Urothelium cell line (cell line): ENCODE measurements at places on chromosomes 2 and 18.

DNA sequence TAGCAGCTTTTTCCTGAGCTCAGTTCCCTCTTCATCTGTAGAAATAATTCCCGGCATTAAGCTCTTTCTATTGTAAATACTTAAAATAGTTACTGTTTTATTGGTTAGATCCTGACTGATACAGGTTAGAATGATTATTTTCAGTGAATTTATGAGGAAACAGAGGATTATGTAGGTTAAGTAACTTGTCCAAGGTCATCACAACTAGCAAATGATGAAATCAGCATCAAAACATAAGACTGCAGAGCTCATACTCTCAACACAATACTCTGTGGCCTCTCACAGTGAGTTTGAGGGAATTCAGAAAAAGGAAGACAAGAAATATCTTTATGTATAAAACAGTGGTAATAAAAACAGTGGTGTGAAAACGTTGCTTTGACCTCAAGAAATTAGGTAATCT is 113.2 kb upstream of the DLX2 start:
- DNase-seq = no peak

- DNase-seq = peak; percentile 68
Observed at GRCh38 chr2:70516596-70516995, 37.0 kb downstream of the TGFA start.

DNA sequence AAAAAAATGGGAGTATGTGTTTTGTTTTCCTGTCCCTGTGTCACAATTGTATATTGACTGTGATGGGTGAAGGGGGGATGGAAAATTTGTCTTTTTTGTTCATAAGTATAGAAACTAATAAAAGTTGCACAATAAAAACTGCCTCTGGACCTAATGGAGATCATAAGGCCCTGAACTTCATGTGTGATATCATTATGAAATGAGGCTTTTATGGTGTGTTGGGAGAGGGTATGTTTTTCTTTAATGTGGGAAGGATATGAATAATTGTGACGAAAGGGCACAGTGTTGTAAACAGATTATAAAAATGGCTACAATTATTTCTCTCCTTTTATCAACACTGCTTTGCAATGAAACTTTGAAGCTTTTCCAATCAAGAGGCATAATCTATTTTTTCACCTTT is 1889.3 kb upstream of the CELF4 start:
- no peak for DNase-seq

DNA sequence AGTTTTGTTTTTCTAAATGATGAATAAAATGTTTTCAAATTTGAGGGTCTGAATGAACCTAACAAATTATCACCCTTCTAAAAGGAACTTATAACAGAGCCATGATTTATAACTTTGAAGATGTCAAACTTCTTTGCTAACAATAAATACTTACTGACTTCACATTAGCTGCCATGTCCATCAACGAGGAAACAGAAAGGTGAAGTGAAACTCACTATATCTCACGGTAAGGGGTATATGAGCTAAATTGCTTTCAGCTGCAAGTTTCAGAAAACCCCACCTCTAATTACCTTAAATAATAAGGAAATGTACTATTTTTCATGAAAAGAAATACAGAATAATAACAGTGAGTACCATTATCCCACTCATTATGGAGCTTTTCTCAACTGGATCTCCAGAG is 350.8 kb upstream of the NT5C1B start:
- DNase-seq = no peak

DNA sequence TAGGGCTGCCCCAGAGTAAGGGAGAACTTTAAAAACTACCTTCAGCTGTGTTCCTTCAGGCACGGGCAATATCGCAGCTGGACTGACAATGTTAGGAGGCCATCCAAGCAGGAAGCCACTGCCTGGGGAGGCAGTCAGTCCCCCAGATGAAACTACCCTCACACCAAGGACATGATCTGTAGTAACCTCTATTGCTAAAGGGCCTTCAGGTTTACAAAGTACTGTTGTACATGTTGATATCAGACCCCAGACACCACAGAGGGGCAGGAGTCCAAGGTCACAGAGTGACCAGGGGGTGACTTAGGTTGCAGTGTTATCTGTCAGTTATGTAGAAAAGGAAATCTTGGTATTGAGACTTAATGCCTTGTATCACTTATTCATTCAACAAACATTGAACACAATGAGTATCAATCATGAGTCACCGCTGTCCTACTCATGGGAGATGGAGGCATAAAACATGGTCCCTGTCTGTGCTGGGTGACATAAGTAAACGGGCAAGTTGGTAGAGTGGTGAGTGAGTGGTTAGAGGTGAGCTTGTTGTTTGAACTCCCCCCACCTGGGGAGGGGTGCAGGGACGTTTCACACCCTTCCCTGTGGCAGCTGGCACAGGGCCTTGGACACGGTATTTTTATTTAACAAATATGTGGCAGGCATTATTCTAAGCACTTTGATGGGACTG is 7.1 kb downstream of the CABLES1 start:
- DNase-seq = no peak

DNA sequence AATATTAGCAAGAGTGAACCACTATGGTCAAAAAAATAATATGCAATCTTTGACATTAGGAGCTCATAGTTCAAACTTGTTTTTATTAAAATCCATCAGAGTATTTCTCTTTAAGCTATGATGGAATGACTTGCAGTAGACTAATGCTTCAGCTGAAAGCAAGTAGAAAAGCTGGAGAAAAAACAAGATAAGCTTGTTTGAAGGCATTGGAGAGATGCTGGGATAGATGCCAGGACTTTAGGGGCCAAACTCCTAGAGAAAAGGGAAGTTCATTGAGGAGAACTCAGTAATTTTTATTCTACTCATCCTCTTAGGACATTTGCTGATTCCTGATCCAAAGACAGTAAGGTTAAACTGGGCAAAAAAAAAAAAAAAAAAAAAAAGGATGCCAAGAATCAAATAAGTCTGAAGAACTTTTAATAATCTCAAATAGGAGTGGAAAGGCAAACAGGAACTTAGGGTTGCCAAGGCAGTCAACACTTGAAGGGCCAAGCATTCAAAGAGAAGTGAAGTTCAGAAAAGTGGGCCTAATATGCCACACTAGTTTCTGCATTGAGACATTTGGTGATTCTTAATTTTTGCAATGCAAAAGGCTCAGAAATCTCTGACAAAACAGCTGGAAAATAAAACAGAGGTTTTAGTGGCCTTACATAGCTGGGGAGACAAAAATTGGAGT is 19.7 kb upstream of the AFF3 start:
- no peak for DNase-seq

DNA sequence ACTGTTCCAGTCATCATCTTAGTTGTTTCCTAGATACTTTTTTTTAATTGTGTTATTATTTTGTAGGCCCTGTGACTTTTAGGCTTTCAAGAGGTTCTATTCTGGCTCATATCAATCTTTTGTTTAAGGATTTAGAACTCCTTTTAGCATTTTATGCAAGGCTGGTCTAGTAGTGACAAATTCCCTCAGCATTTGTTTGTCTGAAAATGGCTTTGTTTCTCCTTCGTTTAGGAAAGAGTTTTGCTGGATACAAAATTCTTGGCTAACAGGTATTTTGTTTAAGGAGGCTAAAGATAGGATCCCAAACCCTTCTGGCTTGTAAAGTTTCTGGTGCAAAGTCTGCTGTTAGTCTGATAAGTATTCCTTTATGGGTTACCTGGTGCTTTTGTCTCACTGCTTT is 116.6 kb upstream of the SLC66A3 start:
- DNase-seq = no peak

DNA sequence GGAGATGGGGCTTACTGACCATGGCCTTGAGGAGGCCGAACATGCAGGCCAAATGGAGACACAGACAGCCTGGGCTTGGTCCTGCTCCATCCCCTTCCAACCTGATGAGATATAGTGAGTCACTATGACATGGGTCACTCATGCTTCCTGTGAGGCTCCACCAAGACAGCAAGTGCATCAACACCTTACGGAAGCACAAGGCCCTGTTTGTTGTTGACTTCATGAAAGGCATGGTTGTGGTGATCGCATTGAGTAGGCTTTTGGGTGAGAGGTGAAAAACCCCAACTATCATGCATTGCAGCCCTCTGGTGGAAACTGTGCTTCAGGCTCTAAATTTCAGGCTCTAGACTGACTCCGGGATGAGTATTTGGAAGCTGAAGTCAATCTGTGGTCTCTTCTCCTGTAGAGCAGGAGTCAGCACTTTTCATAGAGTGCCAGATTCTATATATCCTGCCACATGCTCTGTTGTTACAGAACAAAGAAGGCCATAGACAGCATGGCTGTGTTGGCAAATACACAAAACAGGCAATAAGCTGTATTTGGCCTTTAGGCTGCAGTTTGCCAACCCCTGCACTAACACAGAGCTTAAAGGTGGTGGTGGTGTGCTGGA is 10.1 kb downstream of the IL37 start:
- DNase-seq = peak; percentile 48

DNA sequence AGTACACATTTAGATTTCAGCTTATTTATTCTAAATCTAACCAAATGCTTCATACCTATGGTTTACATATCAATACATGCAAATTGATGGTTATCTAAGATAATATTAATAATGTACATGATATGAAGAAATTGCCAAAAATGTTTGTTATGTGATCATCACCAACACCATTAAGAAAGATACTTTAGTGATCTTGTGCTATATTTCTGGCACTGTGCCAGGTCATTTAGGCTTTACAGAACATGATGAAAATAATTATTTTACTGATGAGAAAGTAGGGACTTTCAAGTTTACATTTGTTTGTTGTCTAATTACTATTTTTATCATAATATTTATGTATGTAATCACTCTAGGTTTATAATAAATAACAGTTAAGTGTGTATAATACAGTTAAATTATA is 158.3 kb downstream of the GULP1 start:
- DNase-seq = no peak

GRCh38 chr2:75454241-75454620 is 106.5 kb downstream of the EVA1A start:
- DNase-seq = no peak

DNA sequence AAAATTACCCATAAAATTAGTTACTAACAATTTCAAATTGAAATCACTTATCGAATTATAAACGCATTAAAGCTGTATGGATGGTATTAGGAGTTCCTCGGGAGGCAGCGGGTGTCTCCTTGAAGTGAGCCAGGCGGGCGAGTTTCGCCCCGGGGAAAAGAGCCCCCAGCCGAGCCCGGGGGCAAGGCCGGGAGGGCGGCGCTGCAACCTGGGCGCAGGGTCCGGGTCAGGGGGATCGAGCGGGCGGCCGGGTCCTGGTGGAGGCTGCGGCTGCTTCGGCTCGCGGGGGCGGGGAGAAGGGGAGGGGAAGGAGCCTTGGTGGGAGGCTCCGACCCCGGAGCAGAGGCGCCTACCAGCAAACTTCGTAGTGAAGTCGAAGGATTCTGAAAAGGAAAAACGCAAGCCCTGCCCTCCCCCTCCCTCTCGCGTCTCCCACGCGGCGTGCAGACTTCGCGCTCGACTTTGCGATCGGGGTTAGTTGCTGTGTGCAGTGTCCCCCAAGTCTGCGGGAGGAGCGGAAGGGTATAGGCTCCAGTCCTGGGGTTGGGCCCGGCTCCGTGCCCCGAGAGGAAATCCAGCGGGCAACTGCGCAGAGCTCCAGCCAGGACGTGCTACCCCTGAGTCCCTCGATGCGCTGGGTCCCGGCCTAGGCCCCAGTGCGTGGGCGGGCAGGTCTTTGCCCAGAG is 140.8 kb downstream of the MEIS1 start:
- DNase-seq = peak; percentile 40

GRCh38 chr2:215695861-215696260 is 260.0 kb upstream of the FN1 start:
- no peak for DNase-seq

DNA sequence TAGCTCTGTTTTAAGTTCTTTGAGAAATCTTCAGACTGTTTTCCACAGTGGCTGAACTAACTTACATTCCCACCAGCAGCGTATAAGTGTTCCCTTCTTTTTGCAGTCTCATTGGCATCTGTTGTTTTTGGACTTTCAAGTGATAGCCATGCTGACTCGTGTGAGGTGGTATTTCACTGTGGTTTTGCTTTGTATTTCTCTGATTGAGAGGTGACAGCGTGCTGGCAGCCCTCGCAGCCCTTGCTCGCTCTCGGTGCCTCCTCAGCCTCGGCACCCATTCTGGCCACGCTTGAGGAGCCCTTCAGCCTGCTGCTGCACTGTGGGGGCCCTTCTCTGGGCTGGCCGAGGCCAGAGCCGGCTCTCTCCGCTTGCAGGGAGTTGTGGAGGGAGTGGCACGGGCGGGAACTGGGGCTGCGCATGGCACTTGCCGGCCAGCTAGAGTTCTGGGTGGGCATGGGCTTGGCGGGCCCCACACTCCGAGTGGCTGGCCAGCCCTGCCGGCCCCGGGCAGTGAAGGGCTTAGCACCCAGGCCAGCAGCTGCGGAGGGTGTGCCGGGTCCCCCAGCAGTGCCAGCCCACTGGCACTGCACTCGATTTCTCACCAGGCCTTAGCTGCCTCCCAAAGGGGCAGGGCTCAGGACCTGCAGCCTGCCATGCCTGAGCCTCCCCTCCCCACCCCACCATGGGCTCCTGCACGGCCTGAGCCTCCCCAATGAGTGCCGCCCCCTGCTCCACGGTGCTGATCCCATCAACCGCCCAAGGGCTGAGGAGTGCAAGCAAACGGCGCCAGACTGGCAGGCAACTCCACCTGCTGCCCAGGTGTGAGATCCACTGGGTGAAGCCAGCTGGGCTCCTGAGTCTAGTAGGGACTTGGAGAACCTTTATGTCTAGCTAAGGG is 151.8 kb downstream of the IRS1 start:
- DNase-seq = no peak

- no peak for DNase-seq
Observed at GRCh38 chr18:26685438-26686157, 137.2 kb upstream of the KCTD1 start.

DNA sequence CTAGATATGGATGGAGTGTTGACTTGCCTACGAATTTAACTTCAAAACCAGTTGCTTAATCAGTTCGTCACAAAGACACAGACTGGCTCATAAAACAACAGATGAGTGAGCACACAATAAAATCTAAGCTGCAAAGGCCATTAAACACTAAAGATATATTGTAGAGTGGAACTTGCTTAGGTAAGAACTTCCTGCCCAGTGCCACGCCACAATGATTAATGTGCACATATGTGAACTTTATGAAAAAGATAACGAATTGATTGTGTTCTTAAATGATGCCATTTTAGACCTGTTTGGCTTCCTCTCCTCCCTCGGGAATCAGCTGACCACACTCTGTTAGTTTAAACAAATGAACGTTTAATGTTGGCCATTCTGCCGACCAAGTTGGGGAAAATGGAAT is 2031.3 kb upstream of the CELF4 start:
- DNase-seq = no peak

DNA sequence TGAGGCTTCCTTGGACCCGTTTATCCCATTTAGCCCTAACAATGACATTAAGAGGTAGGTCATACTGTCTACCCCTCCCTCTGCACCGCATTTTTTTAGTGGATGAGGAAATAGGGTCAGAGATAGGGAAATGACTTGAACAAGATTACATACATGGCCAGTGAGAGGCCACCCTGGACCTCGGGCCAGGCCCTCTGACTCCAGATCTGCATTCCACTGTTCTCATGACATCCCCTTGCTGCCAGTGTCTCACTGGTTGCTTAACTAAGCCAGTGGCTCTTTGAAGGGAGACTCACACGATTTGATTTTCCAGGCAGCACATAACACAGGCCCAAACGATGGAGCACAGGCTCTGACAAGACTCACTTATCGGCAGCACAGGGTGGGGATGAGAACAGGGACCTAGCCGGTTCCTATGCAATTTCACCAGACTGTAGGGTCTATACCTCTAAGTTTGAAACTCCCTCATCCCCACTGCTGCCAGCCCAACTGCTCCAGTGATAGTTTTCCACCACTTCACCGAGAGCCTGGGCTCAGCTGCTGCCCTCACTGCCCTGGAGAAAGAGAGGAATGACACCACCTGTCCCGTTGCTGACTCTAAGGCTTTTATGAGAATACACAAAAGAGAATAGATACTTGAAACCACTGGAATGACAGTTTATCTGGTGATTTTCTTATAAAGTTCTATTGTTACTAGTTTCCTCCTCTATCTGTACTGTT is 82.5 kb downstream of the TMEM247 start:
- DNase-seq = no peak

- no peak for DNase-seq
Observed at GRCh38 chr18:62860062-62860461, 144.7 kb downstream of the PHLPP1 start.
